NCI-H510A (cell line): ENCODE measurements at places on chromosomes 12 and 14.

DNA sequence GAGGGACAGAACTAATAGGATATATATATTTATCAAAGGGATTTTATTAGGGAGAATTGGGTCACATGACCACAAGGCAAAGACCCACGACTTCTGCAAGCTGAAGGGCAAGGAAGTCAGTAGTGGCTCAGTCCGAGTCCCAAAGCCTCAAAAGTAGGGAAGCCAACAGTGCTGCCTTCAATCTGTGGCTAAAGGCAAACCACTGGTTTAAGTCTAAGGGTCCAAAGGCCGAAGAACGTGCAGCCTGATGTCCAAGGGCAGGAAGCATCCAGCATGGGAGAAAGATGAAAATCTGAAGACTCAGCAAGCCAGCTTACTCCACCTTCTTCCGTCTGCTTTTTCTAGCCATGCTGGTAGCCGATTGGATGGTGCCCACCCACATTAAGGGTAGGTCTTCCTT lies 157.9 kb upstream of the CRY1 start:
- no peak for DNase-seq

GRCh38 chr12:21942377-21942703 lies 1.1 kb upstream of the ABCC9 start:
- DNase-seq, result no peak

DNA sequence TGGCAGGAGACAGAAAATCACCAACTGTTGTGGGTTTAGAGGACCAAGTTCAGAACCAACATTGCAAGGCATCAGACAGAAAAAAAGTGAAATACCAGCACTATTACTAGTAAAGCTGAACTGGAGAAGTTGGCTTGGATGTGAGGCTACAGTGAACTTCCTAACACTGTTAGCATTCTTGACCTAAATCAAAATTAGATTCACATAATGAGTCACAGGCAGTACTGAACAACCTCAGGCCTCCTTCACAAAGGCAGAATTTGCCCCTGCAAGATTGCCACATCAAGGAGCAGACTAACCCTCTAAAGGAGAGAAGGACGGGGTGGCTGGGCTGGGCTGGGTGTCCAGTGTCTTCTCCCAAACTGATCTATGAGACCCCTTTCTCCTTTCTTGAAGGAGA lies 539.7 kb downstream of the SNAPC1 start:
- DNase-seq, result no peak

DNA sequence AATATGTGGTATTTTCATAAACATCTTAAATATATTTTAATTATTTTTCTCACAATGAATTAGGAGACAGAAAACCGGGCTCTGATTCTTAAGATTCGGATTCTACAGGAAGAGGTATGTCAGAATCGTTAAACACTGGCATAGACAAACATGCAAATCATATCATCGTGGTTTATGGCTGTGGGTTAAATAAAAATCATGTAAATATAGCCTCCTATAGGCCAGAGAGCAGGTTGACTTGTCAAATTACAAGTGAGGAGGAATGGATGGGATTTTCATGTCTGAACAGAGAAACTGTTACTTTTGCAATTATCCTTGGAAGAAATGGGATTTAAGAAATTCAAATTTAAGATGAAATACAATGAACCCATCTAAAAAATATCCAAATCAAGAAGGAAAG lies 74.9 kb upstream of the BCAT1 start:
- no peak for DNase-seq

- DNase-seq, result no peak
These were observed 65.2 kb upstream of the HSPB8 start for GRCh38 chr12:119113496-119113986.

DNA sequence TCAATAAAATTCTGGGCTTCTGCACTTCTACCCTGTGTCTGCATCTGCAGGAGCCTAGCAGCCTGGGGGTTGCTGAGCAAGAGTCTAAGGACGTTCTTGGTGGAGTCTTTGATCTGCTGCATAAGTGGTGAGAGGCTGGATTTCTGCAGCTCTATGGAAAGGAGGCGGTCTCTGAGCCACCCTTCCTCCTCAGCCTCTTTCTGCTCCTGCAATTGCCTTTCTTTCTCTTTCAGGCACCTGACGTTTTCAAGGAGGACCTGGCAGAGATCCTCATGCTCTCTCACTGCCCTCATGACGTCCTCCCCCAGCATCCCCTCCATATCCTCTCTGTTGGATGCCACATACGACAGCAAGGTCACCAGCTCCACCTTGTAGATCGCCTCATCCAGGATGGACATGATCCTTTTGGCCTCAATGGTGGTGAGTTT lies 13.6 kb upstream of the TPCN1 start:
- DNase-seq, result no peak
